Germinal center (tissue), 1 donor: ENCODE measurements at places on chromosomes 6 and 20.

DNA sequence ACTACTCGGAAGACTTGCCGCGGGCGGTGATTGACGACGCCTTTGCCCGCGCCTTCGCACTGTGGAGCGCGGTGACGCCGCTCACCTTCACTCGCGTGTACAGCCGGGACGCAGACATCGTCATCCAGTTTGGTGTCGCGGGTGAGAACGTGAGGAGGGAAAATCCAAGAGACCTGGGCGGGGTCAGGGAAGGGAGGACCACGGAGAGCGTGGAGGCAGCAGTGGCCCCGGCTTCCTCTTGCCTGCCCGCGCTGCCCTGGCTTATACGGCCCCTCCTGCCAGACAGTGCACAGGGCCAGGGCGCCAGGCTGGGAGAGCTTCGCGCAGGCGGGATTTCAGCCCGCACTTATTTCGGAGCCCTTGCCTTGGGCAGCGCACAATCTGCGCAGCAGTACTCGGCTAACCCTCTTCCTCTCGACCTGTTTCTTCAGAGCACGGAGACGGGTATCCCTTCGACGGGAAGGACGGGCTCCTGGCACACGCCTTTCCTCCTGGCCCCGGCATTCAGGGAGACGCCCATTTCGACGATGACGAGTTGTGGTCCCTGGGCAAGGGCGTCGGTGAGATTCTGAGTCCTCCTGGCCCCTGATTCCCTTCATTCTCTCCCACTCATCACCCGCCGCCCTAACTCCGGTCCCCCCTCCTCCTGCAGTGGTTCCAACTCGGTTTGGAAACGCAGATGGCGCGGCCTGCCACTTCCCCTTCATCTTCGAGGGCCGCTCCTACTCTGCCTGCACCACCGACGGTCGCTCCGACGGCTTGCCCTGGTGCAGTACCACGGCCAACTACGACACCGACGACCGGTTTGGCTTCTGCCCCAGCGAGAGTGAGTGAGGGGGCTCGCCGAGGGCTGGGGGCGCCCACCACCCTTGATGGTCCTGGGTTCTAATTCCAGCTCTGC, 2.0 kb downstream of the MMP9 start:
- no peak for DNase-seq

DNA sequence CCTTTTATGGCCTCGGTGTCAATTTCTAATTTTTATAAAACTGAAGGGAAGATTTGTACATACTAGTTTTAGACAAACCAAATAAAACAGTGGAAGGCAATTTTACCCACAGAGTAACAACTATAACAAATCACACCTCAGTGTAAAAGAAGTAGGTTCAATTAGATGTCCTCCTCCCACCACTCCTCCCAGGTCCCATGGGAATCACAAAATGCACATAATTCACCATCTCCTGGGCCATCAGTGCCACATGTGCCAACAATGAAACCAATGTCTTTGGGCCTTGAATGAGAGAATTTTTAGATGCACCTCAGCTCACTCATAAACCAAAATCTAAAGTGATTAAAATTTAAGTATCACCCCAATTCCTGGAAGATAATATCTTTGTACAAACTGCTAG, 267.8 kb downstream of the BTBD9 start:
- DNase-seq, result no peak

- DNase-seq, result no peak
Measured at GRCh38 chr6:169321546-169321945, 67.9 kb upstream of the THBS2 start.

DNA sequence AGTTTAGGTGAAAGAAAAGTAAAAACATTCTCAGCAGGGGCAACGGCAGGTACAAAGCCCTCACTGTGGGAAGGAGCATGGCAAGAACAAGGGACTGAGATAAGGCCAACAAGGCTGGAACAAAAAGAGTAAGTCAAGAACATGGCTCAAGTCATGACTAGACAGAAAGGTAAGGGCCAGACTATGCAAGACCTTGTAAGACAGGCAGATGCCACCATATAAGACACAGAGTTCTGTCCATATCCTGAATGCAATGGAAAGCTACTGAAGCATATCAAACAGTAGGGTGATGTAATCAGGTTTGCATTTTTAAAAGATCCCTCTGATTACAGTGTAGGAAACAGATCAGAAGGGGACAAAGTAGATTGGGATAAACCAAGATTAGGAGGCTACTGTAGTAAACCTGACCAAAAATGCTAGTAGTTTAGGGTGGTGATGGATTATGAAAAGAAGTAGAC, 5.5 kb downstream of the REV3L start:
- DNase-seq, result peak; percentile 51

GRCh38 chr6:43738267-43738676, 31.7 kb upstream of the VEGFA start:
- no peak for DNase-seq

DNA sequence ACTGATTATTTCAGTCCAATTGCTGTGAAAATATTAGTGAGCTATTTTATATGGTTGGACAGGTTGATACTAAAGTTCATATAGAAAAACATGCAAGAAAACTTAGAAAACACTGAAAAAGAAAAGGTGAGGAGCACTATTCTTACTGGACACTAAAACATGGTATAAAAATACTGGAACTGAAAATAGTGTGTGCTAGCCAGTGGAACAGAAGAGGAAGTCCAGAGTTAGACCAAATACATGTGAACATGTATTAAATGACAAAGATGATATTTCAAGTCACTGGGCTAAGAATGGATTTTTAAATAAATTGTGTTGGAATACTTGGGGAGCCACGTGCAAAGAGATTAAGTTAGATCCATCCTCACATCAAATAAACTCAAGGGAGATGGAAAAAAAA, 218.5 kb downstream of the TMEM242 start:
- DNase-seq, result no peak

DNA sequence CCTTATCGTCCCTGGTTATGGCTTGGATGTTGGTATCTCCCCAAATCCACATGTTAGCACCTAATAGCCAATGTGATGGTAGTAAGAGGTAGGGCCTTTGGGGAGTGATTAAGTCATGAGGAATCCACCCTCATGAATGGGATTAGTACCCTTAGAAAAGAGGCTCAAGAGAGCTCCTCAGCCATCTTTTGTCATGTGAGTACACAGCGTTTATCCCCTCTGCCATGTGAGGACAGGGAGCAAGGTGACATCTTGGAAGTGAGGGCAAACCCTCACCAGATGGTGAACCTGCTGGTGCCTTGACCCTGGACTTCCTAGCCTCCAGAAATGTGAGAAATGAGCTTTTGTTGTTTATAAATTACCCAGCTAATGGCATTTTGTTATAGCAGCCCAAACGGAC, 16.1 kb upstream of the SIRPB2 start:
- no peak for DNase-seq

DNA sequence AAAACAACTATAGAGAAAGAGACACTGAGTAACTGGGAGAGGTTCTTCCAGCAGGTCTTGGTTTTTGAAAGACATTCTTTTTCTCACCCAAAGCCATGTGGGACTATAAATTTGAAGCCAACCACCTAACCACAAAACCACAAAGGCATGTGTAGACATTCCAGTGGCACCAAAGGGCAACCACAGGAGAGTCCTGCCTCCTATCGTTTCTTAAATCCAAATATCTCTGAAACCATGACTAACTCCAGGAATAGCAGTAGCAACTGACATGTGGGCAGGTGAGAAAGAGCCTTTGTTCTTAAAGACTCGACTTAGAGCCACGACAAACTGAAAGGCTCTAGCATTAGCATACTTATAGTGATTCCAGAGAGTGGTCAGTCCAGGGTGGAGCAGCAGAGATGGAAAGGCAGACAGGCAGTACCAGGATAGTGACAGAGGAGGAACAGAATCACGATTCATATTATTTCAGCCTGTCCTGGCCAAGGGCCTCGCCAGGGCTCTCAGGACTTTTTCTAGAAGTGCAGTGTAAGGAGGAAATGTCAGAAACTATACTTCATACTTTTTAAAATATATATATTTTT, 9.4 kb upstream of the COL9A1 start:
- no peak for DNase-seq

DNA sequence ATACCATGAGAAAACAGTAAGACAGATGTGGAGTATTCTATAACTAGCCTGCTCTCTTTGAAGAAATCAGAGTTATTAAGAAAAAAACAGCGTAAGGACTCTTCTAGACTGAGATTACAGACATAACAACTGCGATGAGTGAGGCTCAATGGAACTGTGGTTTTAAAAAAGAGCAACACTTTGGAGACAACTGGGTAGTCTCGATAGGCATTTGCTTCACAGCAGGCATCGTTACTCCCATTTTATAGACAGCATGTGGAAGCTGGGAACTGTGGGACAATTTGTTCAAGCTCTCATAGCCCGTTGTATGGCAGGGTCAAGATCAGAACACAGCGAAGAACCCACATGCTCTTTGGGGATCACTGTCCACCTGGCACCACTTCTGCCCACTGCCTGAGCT, 4.6 kb downstream of the FKBP1A start:
- DNase-seq, result no peak

DNA sequence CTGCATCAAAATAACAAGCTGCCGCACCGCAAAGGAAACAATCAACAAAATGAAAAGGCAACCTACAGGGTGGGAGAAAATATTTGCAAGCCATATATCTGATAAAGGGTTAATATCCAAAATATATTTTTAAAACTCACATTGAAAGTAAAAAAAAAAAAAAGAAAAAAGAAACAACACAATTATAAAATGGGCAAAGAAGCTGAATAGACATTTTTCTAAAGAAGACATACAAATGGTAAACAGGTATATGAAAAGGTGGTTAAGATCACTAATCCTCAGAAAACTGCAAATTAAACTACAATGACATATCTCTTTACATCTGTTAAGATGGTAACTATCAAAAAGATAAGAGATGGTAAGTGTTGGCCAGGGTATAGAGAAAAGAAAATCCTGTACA, 105.4 kb upstream of the LY86 start:
- DNase-seq, result no peak

DNA sequence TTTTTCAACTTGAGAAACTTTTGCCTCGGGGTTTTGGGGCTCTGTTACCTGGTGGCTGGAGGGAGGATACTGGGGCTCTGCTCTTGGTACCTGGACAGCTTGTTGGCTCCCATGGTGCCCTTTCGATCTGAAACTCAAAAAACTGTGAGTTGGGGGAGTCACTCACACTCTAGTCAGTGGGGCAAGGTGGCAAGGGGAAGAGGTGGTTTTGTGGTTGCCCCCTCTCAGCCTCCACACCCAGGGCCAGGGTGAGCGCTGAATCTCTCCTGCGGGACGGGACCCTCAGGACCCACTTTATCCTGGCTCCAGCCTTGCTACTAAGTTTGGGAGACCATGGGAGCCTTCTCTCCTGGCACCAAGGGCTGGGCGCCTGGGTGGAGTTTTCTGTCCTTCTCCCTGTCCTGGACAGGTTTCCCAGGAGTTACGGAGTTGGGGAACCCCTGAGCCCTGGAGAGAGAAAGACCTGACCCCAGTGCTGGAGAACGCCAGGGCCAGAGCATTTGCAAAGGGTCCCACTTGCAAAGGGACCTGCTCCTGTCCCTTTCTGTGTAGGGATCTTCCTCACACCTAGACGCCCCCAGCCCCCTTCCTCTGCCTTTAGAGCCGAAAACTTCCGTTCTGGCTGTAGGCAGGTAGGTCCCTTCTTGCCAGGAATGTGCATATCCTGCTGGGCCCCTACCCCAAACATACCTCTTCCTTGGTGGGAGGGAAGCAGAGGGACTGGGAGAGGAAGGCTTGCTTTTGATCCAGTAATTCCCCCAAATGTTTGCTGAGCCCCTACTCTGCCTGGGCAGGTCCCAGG, 2.9 kb downstream of the FOXP4 start:
- no peak for DNase-seq

GRCh38 chr6:69408886-69409285, 387.9 kb downstream of the LMBRD1 start:
- no peak for DNase-seq

DNA sequence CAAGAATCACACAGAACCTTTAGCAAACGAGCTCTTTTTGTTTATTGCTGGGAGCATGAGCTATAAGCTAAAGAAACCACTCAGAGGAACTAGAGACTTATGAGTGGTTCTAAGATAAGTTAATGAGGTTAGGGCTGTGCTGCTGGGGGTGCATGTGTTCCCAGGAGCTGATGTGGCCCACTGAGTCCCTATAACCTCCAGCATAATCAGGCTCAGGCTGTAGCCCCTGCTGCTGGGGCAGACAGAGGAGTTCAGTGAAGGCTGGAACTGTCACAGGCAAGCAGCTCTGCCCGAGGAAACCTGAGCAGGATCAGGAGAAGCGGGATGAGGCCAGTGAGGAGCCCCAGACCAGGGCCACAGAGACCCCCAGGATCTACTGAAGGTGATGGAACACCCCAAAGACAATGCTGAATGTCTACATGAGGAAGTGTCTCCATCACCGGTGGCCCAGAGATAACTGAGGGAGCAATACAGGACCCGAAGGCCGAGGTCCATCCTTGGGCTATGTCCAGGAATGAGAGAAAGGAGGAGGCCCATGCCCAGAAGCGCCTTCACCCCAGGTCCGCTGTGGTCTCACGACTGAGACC, 17.3 kb downstream of the TUBB2B start:
- no peak for DNase-seq

DNA sequence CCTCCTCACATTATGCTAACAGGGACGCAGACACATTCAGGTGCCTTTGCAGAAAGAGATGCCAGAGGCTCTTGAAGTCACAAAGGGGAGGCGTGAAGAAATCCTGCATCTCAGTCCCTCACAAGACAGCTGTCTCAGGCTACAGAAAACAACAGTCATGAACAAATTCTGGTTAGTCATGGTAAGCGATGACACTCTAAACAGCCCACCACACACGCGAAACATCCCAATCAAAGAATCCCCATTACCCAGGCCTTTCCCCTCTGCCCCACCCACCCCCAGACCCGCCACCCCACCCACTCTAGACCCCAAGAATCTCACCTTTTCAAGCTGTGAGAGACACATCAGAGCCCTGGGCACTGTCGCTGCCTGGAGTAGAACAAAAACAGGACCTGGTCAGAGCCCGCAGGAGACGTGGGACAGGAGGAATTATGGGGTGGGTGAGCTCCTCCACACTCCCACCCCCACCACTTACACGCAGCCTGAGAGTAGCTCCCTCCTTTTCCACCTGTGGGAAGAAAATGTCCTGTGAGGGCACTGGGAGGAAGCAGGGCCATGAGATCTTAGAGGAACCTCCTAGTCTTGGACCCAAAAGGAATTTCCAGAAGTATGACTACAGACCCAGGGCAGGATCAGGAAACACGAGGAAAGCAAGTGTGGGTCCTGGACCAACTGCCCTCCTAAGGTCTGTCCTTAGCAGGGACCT, 2.7 kb downstream of the HLA-B start:
- DNase-seq, result no peak

DNA sequence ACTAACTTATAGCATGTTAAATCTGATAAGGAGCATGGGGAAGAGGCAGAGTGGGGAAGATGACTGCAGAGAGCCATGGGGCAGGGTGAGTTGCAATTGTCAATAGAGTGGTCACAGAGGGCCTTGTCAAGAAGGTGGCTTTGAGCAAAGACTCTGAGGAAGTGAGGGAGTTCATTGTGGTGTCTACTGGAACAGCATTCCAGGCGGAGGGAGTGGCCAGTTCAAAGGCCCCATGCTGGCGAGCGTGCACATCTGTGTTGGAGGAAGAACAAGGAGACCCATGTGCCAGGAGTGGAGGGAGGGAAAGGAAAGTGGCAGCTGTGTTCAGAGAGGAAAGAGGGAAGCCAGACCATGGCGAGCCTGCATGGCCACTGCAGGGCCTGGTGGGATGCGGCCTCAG, 15.8 kb upstream of the GPR6 start:
- DNase-seq, result no peak

GRCh38 chr6:9370480-9370879, 935.1 kb upstream of the SLC35B3 start:
- DNase-seq, result no peak

GRCh38 chr6:103107985-103108384, 1714.5 kb downstream of the GRIK2 start:
- no peak for DNase-seq
